ENCODE measurements at places on chromosomes 3 and 15.

DNA sequence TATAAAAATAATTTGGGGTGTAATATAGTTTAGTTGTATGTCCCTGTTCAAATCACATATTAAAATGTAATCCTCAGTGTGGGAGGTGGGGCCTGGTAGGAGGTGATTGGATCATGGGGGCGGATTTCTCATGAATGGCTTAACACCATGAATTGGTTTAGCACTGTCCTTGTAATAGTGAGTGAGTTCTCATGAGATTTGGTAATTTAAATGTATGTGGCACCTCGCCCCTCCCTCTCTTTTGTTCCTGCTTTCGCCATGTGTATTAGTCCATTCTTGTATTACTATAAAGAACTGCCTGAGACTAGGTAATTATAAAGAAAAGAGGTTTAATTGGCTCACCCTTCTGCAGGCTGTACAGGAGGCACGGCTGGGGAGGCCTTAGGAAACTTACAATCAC, 83.9 kb downstream of the ANXA2 start:
- DNase-seq = no peak

DNA sequence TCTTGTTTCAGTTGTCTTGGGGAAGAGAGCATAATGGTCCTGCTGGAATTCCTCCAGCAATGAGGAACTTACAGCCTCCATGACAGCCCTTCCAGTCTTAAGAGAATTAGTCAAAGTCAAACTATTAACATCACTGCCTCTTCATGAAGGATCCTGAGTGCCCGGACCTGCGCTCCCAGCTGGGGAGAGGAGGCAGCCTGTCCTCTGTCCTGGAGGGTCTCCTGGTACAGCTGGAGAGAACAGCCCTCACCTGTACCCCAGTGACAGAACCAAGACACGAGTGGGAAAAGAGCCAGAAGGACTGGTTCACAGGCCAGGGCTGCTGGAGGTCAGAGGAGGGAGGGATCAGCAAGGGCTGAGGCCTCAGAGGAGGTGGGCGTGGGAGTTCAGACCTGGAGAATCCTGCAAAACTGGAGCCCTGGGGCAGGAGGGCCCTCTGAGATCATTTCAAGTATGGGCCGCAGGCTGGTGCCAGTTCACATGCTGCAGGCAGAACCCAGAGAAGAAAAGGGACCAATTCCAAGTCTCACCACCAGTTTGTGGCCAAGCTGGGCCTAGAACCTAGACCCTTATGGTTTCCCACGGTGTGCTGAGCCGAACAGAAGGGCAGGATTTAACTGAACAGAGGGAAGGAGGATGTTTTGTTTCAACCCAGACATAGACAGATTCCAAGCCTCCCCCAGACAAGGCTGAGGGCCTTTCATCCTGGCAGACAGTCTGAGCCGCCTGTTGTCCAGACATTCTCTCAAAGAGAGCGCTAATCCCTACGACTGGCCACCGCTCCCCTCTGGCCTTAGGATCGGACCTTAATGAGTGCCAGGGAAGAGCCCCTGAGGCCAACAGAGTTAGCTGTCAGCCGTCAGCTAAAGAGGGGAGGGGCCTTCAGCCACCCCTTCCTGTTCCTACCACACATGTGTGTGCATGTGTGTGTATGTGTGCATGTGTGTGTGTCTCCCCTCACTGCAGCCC, 18.2 kb downstream of the LOXL1 start:
- DNase-seq = no peak

GRCh38 chr3:196397941-196398340, 34.3 kb downstream of the UBXN7 start:
- no peak for DNase-seq

- DNase-seq = no peak
Observed at GRCh38 chr3:25907081-25907480, 117.2 kb downstream of the OXSM start.

GRCh38 chr3:129560911-129561594, 18.1 kb downstream of the H1-8 start:
- DNase-seq = no peak

GRCh38 chr3:96510334-96510733, 304.1 kb upstream of the EPHA6 start:
- DNase-seq = no peak

DNA sequence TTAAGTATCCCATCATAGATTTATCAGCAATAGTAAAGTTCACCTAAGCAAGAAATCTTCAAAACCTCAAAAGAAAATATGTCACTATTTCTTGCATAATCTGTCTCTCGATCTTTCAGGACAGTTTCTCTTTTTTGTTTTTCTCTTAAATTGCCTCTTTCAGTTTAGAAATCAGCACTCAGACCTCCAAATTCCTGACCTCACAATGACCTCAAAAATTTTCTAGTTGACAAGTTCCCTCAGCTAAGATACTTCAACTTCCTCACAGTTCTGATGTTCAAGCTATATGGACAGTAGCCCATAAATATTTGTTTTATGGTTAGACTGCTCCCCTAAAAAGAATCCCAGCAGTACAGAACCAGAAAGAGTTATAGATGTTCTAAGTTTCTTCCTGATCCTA, 24.1 kb downstream of the SLC24A5 start:
- no peak for DNase-seq
